Motor neuron (in vitro differentiated cells): ENCODE measurements at places on chromosomes 16 and 17. TPM values are rescaled to one million over a fixed set of nuclear protein-coding genes. Genes with fewer than 3 reads are reported as not detected.

Gene STARD3
- 28.0 and 28.2 TPM in 2 replicates for total RNA-seq

Gene TIGD7
- total RNA-seq: 15.1 and 15.5 TPM in 2 replicates

Gene KRTAP2-3
- total RNA-seq: not detected in 2 replicates

Gene HAP1
- 1.0 and 2.0 TPM in 2 replicates for total RNA-seq
